Immature natural killer cell (primary cell): ENCODE measurements at places on chromosomes 7 and 10. TPM values are rescaled to one million over a fixed set of nuclear protein-coding genes. Genes with fewer than 3 reads are reported as not detected.

GRCh38 chr7:111223802-111224253, 132.9 kb downstream of the LRRN3 start:
- no peak overlapping the region for H3K27ac ChIP-seq
- no peaks in the 10 kb centered on the region for H3K36me3 ChIP-seq
- no peaks in the 10 kb centered on the region for H3K27me3 ChIP-seq
- DNase-seq: no peak

GRCh38 chr10:92822964-92823363, 25.4 kb upstream of the EXOC6 start:
- H3K27ac ChIP-seq: no peak overlapping the region
- no peak for DNase-seq
- H3K36me3 ChIP-seq: no peaks in the 10 kb centered on the region
- peaks cover 6% of the 10 kb centered on the region for H3K27me3 ChIP-seq
- peaks cover 7% of the 10 kb centered on the region for H3K4me1 ChIP-seq

DNA sequence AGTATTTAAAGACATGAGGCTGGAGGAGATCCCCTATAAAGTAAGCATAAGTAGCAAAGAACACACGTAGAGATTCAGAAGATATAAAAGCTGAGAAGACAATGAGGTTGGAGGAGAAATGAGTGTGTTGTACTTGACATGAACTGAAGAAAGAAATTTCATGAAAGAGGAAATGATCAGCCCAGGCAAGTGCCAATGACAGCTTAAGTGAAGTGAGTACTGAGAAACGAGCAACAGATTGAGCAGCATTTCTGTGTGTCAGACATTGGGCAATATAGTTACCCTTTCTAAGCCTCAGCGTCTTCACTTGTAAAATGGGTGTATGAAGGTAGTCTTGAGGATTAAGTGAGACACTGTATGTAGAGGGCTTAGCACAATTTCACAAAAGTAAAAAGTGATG, 4.8 kb upstream of the LIPA start:
- no peak overlapping the region for H3K4me3 ChIP-seq
- peaks cover 1% of the 10 kb centered on the region for H3K27me3 ChIP-seq
- no peak overlapping the region for H3K27ac ChIP-seq
- peaks cover 5% of the 10 kb centered on the region for H3K4me1 ChIP-seq
- H3K36me3 ChIP-seq: no peaks in the 10 kb centered on the region

The LHFPL3 gene
- not detected for polyA plus RNA-seq

- peaks cover 10% of the 10 kb centered on the region for H3K36me3 ChIP-seq
- DNase-seq: no peak
- H3K27ac ChIP-seq: peak overlapping the region; percentile 57
- no peak overlapping the region for H3K4me3 ChIP-seq
- peaks cover 3% of the 10 kb centered on the region for H3K27me3 ChIP-seq
- H3K4me1 ChIP-seq: peaks cover 8% of the 10 kb centered on the region
Measured at GRCh38 chr10:86449926-86450558, 71.5 kb downstream of the WAPL start.

- DNase-seq: no peak
- H3K4me3 ChIP-seq: no peak overlapping the region
- peaks cover 16% of the 10 kb centered on the region for H3K4me1 ChIP-seq
- H3K27me3 ChIP-seq: no peaks in the 10 kb centered on the region
- peaks cover 4% of the 10 kb centered on the region for H3K36me3 ChIP-seq
Measured at GRCh38 chr7:92768501-92769393, 67.6 kb downstream of the CDK6 start.

DNA sequence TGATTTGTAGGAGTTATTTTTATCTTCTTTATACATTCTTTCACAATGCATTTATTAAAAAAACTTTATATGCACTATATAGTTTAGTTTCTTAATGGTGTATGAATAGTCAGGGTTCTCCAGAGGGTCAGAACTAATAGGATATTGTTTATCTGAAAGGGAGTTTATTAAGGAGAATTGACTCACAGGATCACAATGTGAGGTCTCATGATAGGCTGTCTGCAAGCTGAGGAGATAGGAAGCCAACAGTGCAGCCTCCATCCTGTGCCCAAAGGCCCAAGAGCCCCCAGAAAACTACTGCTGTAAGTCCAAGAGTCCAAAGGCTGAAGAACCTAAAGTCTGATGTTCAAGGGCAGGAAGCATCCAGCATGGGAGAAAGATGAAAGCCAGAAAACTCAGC, 192.8 kb upstream of the AHR start:
- H3K4me3 ChIP-seq: no peak overlapping the region
- no peaks in the 10 kb centered on the region for H3K27me3 ChIP-seq
- no peak overlapping the region for H3K27ac ChIP-seq
- no peaks in the 10 kb centered on the region for H3K36me3 ChIP-seq
- DNase-seq: no peak

DNA sequence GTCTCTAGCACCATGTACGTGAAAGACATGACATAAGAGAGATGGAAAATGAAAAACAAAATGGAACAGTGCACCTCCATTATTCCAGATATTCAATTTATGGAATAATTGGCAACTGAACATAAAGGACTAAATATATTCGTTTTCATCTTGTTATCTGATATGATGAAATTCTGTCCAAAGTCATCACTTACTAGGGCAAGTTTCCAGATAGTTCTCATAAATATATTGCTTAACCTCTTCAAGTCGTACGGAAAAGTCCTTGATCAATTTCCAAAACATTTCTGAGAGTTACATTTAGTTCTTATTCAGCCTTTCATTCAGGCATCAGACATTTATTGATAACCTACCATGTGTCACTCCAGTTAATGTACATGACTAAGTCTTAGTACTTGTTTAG, 185.2 kb downstream of the HGF start:
- H3K27ac ChIP-seq: no peak overlapping the region
- no peaks in the 10 kb centered on the region for H3K36me3 ChIP-seq
- DNase-seq: no peak
- H3K27me3 ChIP-seq: no peaks in the 10 kb centered on the region
- no peak overlapping the region for H3K4me3 ChIP-seq
- no peaks in the 10 kb centered on the region for H3K4me1 ChIP-seq

The EPDR1 gene
- 11.2 TPM for polyA plus RNA-seq

DNA sequence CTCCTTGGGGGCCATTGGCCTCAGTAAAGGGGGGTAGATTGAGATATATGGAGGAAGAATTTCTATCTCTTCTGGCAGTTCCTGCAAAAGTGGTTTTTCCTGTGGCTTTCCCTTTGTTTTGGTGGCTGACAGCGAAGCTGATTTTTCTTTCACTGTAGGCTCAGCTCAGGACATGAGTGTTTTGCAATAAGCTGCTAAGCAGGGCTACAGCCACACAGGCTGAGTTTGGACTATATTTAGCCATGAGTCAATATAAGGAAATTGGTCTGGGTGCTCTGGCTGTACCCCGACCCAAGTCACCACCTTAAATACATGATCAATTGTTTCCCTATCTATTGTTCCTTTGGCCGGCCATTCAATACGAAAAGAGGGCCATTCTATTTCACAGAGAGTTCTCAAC, 212.7 kb upstream of the KCND2 start:
- H3K4me1 ChIP-seq: no peaks in the 10 kb centered on the region
- H3K36me3 ChIP-seq: no peaks in the 10 kb centered on the region
- no peak overlapping the region for H3K4me3 ChIP-seq
- no peak overlapping the region for H3K27ac ChIP-seq

The OR2A42 gene
- polyA plus RNA-seq: not detected

- no peaks in the 10 kb centered on the region for H3K36me3 ChIP-seq
- H3K4me1 ChIP-seq: no peaks in the 10 kb centered on the region
- DNase-seq: no peak
- H3K27ac ChIP-seq: no peak overlapping the region
Measured at GRCh38 chr10:114272696-114273095, 33.6 kb downstream of the VWA2 start.

- peaks cover 9% of the 10 kb centered on the region for H3K36me3 ChIP-seq
- no peaks in the 10 kb centered on the region for H3K27me3 ChIP-seq
Measured at GRCh38 chr10:102615361-102615760, 28.9 kb upstream of the TRIM8 start.

The PON1 gene
- polyA plus RNA-seq: 0.75 TPM

- no peaks in the 10 kb centered on the region for H3K36me3 ChIP-seq
- H3K27ac ChIP-seq: no peak overlapping the region
- H3K27me3 ChIP-seq: peaks cover 6% of the 10 kb centered on the region
- no peak for DNase-seq
- H3K4me1 ChIP-seq: no peaks in the 10 kb centered on the region
Measured at GRCh38 chr10:33385686-33386085, 51.2 kb upstream of the NRP1 start.

The TLX1 gene
- polyA plus RNA-seq: not detected

The RADIL gene
- polyA plus RNA-seq: not detected

The ZNF804B gene
- polyA plus RNA-seq: not detected

The PCLO gene
- not detected for polyA plus RNA-seq

DNA sequence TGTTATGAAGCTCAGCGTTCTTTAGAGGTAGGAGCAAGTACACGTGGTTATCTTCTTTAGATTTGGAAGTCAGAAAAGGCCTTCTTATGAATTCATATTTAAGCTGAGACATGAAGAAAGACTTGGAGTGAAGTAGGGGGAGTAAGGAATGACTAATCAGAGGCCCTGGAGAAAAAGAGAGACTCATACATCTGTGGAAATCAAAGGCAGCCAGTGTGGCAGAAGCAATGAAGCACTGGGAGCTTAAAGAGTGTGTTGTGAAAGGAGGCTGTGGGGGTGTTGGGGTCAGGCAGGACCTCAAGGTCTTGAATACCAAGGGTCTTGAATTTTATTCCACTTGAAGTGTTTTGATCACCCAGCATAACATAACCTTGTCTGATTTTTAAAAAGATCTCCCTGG, 35.7 kb upstream of the FGL2 start:
- H3K27me3 ChIP-seq: no peaks in the 10 kb centered on the region
- no peak overlapping the region for H3K4me3 ChIP-seq
- peak overlapping the region; percentile 6 for H3K27ac ChIP-seq
- H3K36me3 ChIP-seq: peaks cover 46% of the 10 kb centered on the region
- H3K4me1 ChIP-seq: peaks cover 14% of the 10 kb centered on the region
- no peak for DNase-seq

DNA sequence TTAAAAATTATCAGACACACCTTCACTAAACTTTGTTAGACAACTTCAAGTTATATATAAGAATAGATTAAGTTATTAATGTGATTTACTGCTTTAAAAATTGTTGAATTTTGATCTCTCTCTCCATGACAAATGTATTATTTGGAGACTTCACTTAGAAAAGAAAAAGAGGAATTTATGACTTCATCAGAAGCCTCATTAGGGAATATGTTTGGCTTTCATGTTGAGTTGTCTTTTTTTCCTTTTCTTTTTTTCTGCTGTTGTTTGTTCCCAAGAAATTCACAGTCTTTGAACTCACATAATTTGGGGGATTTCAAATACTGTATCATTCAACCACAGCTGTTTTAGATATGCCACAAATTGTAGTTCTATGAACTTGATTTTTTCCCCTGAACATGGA, 149.5 kb downstream of the PPP1R9A start:
- peaks cover 32% of the 10 kb centered on the region for H3K4me1 ChIP-seq
- H3K27me3 ChIP-seq: no peaks in the 10 kb centered on the region
- DNase-seq: no peak
- H3K27ac ChIP-seq: no peak overlapping the region

The KCNMA1 gene
- not detected for polyA plus RNA-seq

GRCh38 chr10:6416892-6417512, 163.1 kb downstream of the PRKCQ start:
- DNase-seq: peak; percentile 44
- no peak overlapping the region for H3K27ac ChIP-seq
- H3K4me1 ChIP-seq: no peaks in the 10 kb centered on the region
- no peaks in the 10 kb centered on the region for H3K27me3 ChIP-seq
- no peak overlapping the region for H3K4me3 ChIP-seq
- no peaks in the 10 kb centered on the region for H3K36me3 ChIP-seq

- H3K27ac ChIP-seq: no peak overlapping the region
- no peaks in the 10 kb centered on the region for H3K36me3 ChIP-seq
- no peaks in the 10 kb centered on the region for H3K27me3 ChIP-seq
- DNase-seq: no peak
Measured at GRCh38 chr7:106957766-106958165, 86.7 kb upstream of the PRKAR2B start.

The CRHR2 gene
- polyA plus RNA-seq: not detected

The TDRD1 gene
- polyA plus RNA-seq: not detected

DNA sequence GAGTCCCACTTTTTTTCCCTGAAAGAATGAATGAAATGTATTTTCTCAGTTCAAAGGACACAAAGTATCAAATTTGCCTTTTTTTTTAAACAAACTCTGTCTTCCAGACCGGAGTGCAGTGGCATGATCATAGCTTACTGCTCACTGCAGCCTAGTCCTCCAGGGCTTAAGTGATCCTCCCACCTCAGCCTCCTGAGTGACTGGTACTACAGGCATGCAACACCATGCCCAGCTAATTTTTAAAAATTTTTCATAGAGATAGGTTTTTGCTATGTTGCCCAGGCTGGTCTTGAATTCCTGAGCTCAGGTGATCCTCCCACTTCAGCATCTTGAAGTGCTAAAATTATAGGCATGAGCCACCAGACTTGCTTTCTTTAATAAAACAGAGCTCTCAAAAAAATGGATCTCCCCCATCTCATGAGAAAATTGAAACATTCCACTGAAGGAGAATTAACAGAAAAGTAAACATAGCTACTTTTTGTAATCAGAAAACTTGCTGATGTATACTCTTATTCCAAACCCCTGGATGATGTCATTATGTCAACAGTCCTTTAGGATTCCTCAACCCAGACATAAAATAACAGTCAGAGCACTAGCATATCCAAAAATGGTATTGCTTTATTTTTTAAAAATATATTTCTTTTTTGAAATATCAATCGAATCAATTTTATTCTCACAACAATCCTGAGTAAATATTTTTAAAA, 12.3 kb upstream of the TRDMT1 start:
- no peak for DNase-seq
- peaks cover 13% of the 10 kb centered on the region for H3K4me1 ChIP-seq
- H3K36me3 ChIP-seq: peaks cover 9% of the 10 kb centered on the region
- peak overlapping the region; percentile 40 for H3K27ac ChIP-seq
- H3K27me3 ChIP-seq: no peaks in the 10 kb centered on the region

The AKR1D1 gene
- polyA plus RNA-seq: not detected

- peak; percentile 10 for DNase-seq
- H3K36me3 ChIP-seq: no peaks in the 10 kb centered on the region
- peaks cover 12% of the 10 kb centered on the region for H3K4me1 ChIP-seq
- H3K27me3 ChIP-seq: no peaks in the 10 kb centered on the region
Measured at GRCh38 chr7:115368998-115369397, 447.1 kb downstream of the MDFIC start.

DNA sequence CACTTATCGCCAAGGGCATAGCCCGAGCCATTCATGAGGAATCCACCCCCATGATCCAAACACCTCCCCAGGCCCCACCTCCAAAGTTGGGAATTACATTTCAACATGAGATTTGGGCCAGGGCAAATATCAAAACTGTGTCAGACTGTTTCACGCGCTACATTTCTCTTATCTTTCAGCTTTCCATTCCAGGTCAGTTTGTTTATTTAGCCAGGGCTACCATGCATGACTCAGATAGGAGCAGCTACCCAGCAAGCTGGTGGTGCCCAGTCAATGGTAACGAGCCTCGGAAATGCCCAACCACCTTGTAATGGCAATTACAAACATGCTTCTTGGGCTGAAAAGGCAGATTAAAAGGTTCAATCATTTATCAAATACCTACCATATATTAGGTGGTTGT, 43.6 kb upstream of the BAMBI start:
- no peaks in the 10 kb centered on the region for H3K4me1 ChIP-seq
- DNase-seq: no peak
- H3K27ac ChIP-seq: peak overlapping the region; percentile 30
- no peak overlapping the region for H3K4me3 ChIP-seq
- H3K36me3 ChIP-seq: no peaks in the 10 kb centered on the region
